Esophagus muscularis mucosa (tissue), 4 donors: ENCODE measurements at places on chromosomes 2 and 18. TPM values are rescaled to one million over a fixed set of nuclear protein-coding genes. Genes with fewer than 3 reads are reported as not detected.

GRCh38 chr18:28581521-28582071 lies 404.7 kb upstream of the CDH2 start:
- no peak for DNase-seq

DNA sequence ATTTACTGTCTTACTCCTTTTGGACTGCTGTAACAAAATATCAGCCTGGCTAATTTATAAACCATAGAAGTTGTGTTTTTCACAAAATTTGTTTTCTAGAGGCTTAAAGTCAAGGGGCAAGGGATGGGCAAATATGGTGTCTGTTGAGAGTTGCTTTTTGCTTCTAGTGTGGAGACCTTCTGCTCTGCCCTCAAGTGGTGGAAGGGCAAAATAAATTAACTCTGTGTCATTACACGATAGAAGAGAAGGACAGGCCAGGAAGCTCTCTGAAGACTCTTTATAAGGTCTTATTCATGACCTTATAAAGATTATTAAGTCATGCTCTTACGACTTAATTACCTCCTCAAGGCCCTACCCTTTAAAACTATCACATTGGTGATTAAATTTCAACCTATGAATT lies 181.2 kb upstream of the LRATD1 start:
- no peak for DNase-seq

DNA sequence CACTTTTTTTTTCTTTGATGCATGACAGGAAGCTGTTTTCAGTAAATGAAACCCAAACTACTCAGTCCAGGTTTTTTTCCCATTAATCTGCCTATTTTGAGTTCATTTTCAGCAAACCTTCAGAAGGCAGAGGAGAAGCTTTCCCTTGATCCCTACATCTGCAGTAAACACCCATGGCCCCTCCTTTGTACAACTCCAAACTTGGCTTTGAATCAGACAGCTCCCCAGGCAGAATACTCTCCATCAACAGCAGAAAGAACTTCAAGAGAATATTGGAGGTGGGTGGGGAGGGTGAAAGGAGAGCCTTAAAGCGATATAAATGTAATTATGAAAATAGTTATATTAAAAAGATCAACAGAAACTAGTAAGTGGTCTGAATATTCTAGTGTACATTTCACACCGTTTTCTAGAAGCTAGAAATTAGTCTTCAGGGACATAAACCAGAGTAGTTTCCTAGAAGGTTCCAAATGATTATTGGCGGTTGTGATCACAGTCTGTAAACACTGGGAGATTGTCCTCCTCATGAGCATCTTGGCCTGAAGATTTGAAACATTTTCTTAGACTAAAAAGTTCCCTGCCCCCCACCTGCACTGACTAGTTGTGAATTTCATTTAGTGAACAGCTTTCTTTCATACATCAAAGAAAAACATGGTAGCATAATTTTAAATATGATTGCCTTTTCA lies 75.1 kb upstream of the STK39 start:
- no peak for DNase-seq

- DNase-seq, result no peak
Measured at GRCh38 chr18:64097497-64097896, 51.4 kb downstream of the LINC00305 start.

DNA sequence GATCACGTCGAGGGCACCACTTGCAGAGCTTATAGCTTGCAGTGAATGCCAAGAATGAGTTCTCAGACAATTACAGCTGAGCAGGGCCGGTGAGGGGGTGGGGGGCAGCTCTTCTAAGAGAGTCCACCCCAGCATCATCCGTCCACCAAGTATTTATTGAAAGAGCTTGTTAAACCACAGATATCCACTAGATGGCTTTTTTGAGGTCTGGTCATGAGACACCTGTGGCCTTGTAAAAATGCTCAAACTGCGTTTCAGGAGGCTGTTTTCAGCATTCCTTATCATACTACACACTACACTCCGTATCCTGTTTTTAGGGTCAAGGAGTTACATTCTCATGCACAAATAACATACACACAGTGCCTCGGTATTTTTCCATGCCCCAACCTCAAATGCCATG lies 51.5 kb downstream of the DNAJC10 start:
- DNase-seq, result no peak

The MOGAT1 gene
- not detected for total RNA-seq

DNA sequence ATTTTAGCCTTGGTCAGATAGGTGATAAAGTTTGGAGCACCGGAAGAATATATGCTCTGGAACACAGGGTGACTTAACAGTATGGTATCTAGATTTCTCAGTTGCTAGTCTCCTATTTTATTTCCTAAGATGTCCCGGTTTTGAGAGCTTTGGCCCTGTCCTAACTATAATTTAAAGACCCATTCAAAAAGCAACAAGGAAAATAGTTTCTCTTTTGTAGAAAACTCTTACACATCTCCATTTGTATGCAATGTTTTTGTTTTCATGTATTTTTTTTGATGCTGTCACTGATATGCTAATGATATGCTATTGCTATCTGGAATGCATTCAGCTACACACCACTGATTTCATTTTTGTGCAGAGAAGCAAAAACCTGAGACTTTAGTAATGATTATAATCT lies 237.8 kb downstream of the GPD2 start:
- DNase-seq, result no peak

The HOXD3 gene
- total RNA-seq, result 1.7 TPM
